ENCODE measurements at places on chromosomes 7 and 10.

GRCh38 chr7:136086712-136087111 is 109.6 kb upstream of the MTPN start:
- no peak for DNase-seq

DNA sequence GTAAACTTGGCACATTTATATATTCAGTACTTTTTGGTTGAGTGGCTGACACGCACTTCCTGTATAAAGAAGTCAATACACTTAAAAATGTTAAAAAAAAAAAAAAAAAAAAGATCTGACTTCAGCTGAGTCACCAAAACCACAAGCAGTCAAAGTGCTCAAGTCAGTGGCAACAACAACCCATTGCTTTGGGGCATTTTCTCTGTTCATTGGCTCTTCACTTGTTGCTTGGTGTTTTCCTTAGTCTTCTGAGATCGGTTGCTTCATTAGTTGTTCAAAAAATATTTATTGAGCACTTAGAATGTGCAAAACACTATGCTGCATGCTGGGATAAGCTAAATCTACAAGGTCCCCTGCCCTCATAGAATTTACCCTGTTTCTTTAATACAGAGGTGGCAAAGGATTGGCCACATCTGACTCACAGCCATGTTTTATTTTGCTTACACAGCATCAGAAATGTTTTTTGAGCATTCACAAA is 63.7 kb downstream of the ZNRF2 start:
- DNase-seq = peak; percentile 64

- DNase-seq = no peak
Observed at GRCh38 chr10:77251297-77252013, 386.2 kb downstream of the KCNMA1 start.

DNA sequence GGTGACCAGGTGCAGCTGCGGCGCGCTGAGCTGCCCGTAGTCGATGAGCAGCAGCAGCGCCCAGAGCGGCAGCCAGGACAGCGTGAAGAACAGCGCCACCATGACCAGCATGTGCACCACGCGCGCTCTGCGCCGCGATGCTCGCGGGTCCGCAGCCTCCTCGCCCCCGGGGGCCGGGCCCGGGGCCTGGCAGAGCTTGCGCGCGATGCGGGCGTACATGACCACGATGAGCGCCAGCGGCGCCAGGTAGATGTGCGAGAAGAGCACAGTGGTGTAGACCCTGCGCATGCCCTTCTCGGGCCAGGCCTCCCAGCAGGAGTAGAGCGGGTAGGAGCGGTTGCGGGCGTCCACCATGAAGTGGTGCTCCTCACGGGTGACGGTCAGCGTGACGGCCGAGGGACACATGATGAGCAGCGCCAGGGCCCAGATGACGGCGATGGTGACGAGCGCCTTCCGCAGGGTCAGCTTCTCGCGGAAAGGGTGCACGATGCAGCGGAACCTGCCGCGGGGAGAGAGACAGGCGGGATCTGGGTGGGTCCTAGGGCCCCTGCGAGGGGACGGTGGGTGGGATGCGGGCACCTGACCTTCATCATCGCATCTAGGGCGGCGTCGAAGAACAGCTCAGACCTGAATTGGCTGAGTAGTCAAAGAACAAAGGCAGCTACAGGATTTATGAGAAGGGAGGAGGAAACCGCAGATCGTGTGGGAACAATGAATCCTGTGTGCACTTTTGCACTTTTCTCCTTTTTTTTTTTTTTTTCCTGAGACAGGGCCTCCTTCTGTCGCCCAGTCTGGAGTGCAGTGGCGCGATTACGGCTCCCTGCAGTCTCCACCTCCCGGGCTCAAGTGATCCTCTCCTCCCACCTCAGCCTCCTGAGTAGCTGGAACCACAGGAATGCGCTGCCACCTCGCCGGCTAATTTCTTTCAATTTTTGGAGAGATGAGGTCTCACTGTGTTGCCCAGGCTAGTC is 22.4 kb upstream of the PPA1 start:
- peak; percentile 6 for DNase-seq

DNA sequence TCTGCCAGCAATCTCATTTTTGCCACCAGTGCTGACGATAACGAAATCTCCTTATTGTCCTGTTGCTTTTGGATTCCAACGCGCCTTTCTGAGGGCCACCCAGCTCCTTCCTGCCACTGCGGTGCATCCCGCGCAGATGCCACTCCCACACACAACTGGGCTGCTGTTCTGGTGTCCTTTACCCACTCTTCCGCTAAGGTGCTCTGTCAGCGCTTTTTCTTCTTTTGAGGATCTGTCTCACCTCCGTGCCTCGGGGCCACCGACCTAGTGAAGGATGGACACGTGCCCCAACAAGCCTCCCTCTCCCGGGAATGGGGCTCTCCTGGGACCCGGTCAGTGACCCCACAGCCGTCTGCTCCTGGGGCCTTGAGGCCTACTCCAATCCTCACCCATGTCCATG is 314.3 kb upstream of the COBL start:
- DNase-seq = no peak

DNA sequence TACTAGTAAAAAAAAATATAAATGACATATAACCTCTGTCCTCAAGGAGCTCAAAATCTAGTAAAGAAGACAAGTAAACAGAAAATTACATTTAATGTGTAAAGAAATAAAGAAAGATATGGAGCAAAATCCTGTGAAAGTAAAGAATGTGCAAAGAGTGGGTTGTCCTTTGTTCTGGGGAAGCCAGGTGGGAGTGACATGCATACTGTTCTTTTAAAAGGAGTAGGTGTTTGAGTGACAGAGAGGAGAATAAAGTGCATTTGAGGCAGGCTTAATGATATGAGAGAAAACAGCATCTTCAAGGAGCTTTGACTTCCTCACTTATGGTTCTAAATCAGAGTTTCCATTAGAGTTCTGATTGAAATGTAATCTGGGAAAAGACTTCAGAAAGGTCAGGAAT is 22.0 kb downstream of the OR6V1 start:
- no peak for DNase-seq

- DNase-seq = no peak
Observed at GRCh38 chr10:124707144-124707467, 37.1 kb downstream of the FAM53B start.

GRCh38 chr7:30911561-30911969 is at the start of gene AQP1:
AQP1 (plus strand) TSS chr7:30911853; CDS start chr7:30911910, 57 bp downstream.
- DNase-seq = no peak
